ENCODE measurements at places on chromosomes 13 and 19.

DNA sequence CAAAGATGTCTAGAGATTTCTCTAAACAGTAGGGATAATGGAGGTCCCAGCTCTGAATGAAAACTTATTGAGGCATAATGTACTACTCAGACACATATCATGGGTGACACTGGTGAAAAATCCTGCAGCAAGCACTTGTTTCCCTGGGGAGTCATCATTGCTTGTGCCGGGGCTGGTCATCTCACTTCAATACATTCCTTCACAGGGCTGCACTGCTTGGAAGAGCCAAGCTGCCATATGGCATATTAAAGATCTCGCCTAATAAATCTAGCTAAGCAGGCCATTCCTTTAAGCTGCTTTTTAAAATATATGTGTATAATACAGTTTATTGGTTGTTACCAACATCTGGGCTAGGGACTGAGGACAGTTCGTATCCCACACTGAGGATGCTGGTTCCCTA, 332.2 kb upstream of the GPC6 start:
- no peak overlapping the region for H3K4me3 ChIP-seq
- no peak for DNase-seq
- no peaks in the 10 kb centered on the region for H3K27me3 ChIP-seq
- no peaks in the 10 kb centered on the region for H3K4me1 ChIP-seq

DNA sequence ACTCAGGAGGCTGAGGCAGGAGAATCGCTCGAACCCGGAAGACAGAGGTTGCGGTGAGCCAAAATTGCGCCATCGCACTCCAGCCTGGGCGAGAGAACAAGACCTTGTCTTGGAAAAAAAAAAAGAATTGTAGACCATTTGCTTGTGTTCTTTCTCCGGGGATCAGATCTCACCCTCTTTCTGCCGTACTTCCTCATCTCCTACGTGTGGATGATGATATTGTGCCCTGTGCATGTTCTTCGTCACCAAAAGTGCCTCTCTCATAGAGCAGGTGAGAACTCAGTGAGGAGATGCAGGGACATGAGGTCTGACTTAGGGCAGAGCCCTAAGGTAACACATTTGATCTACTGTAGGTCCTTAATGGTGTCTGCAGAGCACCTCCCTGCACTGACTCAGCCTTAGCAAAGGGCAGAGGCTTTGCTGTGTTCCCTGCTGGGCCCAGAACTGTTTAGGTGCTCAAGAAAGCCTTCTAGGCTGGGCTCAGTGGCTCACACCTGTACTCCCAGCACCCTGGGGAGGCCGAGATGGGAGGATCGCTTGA, 1.3 kb downstream of the APOC2 start:
- no peaks in the 10 kb centered on the region for H3K4me1 ChIP-seq
- H3K36me3 ChIP-seq: peaks cover 3% of the 10 kb centered on the region
- no peak overlapping the region for H3K27ac ChIP-seq
- H3K4me3 ChIP-seq: no peak overlapping the region

DNA sequence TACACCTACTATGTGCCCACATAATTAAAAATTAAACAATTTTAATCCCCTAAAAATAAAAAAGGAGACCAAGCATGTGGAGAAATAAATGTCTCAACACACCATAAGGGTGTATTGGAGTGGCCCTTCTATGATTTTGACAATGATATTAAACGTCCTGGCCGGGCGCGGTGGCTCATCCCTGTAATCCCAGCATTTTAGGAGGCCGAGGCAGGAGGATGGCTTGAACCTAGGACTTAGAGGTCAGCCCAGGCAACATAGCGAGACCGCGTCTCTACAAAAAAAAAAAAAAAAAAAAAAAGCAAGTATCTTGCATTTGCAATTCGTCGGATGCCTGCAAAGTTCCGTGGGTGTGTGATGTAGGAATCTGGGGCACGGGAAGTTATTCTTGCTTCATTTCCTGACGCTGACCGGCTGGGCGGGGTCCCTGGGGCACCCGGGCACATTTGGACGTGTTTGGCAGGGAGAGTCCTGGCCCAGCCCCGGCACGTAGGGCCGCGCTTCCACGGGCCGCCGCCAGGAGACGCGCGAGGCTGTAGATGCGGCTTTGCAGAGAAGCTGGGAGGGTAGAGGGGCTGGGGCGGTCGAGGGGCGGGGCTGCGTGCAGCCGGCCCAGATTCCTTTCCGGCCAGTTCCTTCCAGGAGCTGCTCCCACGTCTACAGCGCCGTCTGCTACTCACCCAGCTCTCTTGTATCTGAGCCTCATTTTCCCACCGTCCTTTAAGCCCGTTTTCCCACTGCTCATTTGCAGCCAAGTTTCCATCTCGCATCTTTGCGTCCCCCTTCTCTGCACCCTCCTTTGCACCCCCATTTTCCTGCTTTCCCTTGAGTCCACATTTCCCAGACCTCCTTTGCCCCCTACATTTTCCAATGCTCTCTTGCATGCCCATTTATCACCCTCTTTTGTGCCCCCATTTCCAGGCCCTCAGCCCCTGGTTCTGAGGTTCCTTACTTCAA, 2.2 kb upstream of the TSPAN16 start:
- H3K36me3 ChIP-seq: no peaks in the 10 kb centered on the region
- peak; percentile 88 for DNase-seq
- H3K27ac ChIP-seq: peak overlapping the region; percentile 54
- H3K4me1 ChIP-seq: peaks cover 3% of the 10 kb centered on the region
- H3K4me3 ChIP-seq: no peak overlapping the region

DNA sequence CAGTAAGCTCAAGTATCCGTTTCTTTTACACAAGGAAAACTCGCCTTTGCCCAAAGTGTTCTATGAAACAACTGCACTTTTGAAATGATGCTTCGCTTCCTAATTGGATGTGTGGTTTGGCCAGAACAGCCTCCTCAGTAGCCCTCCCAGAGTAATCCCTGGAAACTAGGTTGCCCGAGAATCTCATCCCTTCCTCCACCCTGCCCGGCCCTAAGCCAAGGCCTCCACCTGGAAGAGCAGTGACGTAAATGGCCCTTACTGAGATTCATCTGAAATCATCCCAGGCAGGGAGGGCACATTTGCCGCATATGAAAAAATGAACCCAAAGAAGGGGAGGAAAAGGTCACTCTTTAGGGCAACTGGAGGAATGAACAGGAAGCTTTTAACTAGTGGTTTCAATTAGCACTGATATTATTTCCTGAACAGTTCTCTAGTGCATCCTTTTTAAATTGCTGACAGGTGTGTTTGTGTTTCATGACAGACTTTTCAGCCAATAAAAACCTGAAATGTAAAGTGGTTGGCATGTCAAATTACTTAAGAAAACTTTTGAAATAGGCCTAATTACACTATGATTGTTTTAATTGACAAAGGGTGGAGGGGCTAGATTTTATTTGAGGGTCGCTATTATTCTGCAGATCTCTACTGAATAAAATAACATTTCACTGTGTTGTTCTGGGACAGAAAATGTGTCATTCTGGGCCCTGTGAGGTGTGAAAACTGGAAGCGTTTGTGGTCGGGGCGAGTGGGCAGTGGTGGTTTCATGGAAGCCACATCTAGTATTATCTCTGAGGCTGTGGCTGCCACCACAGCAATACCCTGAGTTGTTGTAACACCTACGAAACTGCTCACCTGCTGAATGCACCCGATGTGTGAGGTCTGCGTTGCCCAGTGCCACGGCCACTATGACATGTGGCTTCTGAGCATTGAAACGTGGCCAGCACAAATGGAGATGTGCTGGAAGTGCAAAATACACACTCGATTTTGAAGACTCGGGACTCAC, 112.1 kb downstream of the ZIC5 start:
- H3K4me3 ChIP-seq: no peak overlapping the region
- peaks cover 20% of the 10 kb centered on the region for H3K4me1 ChIP-seq
- no peaks in the 10 kb centered on the region for H3K27me3 ChIP-seq
- H3K27ac ChIP-seq: peak overlapping the region; percentile 48

DNA sequence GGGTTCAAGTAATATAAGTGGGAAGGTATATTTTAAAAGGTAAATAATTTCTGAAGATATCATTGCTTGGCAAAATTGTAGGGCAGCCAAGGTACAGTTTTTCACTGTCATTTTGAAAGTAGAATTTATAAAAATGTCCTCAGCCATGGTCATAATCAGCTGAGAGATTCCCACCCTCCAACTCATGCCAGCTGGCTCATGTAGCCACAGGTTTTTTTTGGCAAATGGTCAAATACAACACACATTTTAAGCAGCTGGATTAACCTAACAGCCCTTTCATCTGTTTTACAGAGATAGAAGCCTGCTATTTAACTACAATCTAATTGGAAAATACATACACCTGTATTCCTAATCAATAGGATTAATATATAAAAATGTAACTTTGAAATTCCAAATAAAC, 619.2 kb upstream of the SGCG start:
- no peaks in the 10 kb centered on the region for H3K27me3 ChIP-seq
- no peak overlapping the region for H3K27ac ChIP-seq
- no peak overlapping the region for H3K4me3 ChIP-seq
- DNase-seq: no peak

GRCh38 chr19:7986321-7987113, 18.9 kb downstream of the ELAVL1 start:
- no peak for DNase-seq
- peaks cover 99% of the 10 kb centered on the region for H3K36me3 ChIP-seq

DNA sequence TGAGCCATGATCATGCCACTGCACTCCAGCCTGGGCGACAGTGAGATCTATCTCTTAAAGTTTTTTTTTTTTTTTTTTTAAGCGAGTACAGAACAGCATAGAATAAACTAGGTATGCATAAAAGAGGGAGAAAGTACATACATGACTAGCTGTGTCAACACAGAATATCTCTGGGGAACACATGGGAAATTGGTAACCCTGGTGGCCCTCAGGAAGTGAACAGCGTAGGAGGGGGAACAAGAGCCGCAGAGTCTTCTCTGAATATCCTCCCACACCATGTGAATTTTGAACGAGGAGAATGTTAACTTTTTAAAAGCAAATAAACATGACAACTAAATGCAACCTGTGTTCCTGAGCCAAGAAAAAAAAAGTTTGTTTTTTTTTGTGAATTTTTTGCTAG, 15.2 kb downstream of the PHLDB3 start:
- no peak overlapping the region for H3K4me3 ChIP-seq
- H3K4me1 ChIP-seq: peaks cover 2% of the 10 kb centered on the region
- no peak overlapping the region for H3K27ac ChIP-seq
- DNase-seq: no peak
- H3K36me3 ChIP-seq: peaks cover 8% of the 10 kb centered on the region
- no peaks in the 10 kb centered on the region for H3K27me3 ChIP-seq

- H3K4me3 ChIP-seq: no peak overlapping the region
- no peak overlapping the region for H3K27ac ChIP-seq
- H3K4me1 ChIP-seq: no peaks in the 10 kb centered on the region
- peaks cover 2% of the 10 kb centered on the region for H3K27me3 ChIP-seq
- no peaks in the 10 kb centered on the region for H3K36me3 ChIP-seq
Observed at GRCh38 chr19:18044825-18045304, 36.9 kb downstream of the ARRDC2 start.

- no peak overlapping the region for H3K27ac ChIP-seq
- DNase-seq: no peak
- H3K4me1 ChIP-seq: no peaks in the 10 kb centered on the region
- H3K4me3 ChIP-seq: no peak overlapping the region
- no peaks in the 10 kb centered on the region for H3K27me3 ChIP-seq
Observed at GRCh38 chr13:28983641-28984040, 163.5 kb downstream of the MTUS2 start.

- H3K4me3 ChIP-seq: no peak overlapping the region
- no peaks in the 10 kb centered on the region for H3K27me3 ChIP-seq
- peaks cover 56% of the 10 kb centered on the region for H3K36me3 ChIP-seq
- H3K27ac ChIP-seq: no peak overlapping the region
Observed at GRCh38 chr19:55109527-55110291, 7.7 kb downstream of the PPP1R12C start.

DNA sequence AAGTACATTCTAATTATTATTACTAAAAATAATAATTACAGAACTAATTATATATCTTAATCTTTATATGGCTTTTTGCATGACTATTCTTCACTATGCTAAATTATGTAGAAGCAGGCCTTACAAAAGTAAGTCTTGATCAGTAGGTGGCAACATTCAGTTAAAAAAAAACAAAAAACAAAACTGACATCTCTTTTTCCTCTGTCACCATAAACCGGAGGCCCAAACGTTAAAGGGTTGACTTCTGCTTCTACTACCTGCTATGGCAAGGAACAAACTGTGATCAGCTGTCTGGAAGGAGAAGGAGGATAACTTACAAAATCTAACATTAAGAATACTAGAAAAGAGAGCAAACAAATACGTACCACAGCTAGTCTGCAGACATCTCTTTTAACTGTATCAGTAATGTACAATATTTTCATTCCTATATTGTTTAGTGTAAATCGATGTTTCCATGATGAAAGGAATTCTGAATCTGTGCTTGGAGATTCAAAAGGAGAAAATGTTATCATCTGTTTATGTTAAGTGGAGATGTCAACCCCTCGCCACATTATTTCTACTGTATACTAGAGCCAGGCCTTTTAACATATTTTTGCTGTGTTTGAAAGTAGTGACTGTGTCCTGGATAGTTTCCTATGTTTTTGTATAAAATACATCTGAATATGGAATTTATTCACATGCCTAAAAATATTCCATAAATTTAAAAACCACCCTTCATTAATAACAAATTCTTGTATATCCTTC, 1525.4 kb downstream of the SLITRK1 start:
- H3K4me3 ChIP-seq: no peak overlapping the region
- DNase-seq: no peak
- no peak overlapping the region for H3K27ac ChIP-seq
- no peaks in the 10 kb centered on the region for H3K36me3 ChIP-seq

- peaks cover 8% of the 10 kb centered on the region for H3K36me3 ChIP-seq
- H3K27me3 ChIP-seq: no peaks in the 10 kb centered on the region
- H3K27ac ChIP-seq: no peak overlapping the region
Observed at GRCh38 chr19:37087110-37087509, 8.9 kb downstream of the ZNF420 start.

- no peaks in the 10 kb centered on the region for H3K4me1 ChIP-seq
- no peaks in the 10 kb centered on the region for H3K36me3 ChIP-seq
- no peak overlapping the region for H3K4me3 ChIP-seq
- H3K27me3 ChIP-seq: no peaks in the 10 kb centered on the region
- DNase-seq: no peak
- no peak overlapping the region for H3K27ac ChIP-seq
Observed at GRCh38 chr13:36764957-36765356, 54.1 kb upstream of the RFXAP start.

- no peaks in the 10 kb centered on the region for H3K27me3 ChIP-seq
- H3K4me3 ChIP-seq: no peak overlapping the region
- DNase-seq: no peak
Observed at GRCh38 chr13:57137585-57137984, 3.1 kb upstream of the PRR20A start.

GRCh38 chr19:932648-933552, 7.1 kb downstream of the ARID3A start:
- H3K27me3 ChIP-seq: no peaks in the 10 kb centered on the region
- H3K27ac ChIP-seq: peak overlapping the region; percentile 59
- H3K36me3 ChIP-seq: peaks cover 80% of the 10 kb centered on the region
- no peak overlapping the region for H3K4me3 ChIP-seq

DNA sequence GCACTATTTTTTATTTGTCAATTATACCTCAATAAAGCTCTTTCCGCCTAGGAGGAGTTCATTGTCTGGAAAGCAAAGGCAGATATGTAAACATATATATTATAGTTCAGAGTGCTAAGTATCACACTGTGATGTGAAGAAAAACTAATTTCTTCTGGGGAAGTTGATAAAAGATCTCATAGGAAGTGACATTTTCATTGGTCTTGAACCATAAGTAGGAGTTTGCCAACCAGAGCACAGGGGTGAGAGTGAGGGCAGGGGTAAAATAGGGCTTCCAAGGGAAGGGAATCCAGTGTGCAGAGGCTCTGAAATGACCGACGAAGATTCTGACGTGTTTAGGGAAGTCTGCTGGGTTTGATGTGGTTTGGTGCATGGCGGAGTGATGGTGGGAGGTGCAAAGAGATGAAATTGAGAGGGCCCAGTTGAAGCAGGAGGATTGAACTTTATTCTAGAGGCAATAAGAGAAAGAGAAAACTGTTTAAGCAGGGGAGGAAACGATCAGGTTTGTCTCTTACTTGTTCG, 780 bp upstream of the GTF2F2 start:
- peak overlapping the region; percentile 78 for H3K4me3 ChIP-seq
- peaks cover 11% of the 10 kb centered on the region for H3K4me1 ChIP-seq
- no peak overlapping the region for H3K27ac ChIP-seq
- H3K36me3 ChIP-seq: peaks cover 3% of the 10 kb centered on the region
